ENCODE measurements at places on chromosomes 4 and X.
A peak's percentile ranks its signal among the peaks of the same experiment; 100 is the strongest.

GRCh38 chrX:42530027-42530426 is 247.9 kb downstream of the PPP1R2C start:
- DNase-seq, result peak; percentile 68

DNA sequence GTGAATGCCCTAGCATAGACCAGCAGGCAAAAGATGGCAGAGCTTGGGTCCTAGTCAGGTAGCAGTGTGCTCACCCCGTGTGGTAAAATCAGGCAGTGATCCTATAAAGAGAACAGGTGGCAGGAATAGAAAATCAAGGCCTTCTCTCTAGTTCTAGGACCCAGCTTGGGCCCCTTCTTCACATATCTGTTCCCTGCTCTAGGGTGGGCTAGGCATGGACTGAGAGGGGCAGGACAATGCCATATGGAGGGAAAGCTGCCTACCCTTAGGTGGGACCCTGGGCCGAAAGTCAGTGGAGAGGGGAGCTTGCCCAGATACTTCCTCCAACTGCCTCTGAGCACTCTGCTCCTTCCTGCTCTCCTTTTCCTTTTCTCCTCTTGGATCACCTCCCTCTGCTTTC is 117.4 kb upstream of the NALF2 start:
- DNase-seq, result no peak

DNA sequence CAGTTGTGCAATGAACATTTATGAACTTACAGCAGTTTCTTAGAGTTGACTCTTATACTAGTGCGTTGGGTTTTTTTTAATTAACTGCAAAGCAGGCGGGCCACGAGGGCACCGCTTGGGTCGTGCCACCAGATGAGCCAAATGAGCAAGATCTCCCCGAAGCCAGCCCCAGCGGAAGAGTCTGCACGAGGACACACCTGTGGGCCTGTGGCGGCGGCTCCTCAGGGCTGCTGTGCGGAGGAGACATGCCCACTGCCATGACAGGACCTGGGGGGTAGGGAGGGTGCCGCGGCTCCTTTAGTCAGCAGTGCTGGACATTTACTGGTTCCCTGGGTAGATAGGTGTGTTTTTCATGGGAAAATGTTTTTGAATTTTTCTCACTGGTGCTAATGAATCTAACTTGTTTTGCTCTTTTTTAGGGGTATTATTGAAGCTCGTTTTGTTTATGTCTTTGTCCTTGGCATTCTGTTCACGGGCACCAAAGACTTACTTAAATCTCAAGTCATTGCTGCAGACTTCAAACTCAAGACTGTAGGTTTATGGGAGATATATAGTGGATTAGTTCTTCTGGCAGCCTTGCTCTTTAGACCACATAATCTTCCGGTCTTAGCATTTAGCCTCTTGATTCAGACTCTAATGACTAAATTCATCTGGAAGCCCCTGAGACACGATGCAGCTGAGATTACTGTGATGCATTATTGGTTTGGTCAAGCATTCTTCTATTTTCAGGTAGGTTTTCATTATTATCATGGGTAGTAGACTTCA is 31.2 kb downstream of the PIGG start:
- no peak for DNase-seq

DNA sequence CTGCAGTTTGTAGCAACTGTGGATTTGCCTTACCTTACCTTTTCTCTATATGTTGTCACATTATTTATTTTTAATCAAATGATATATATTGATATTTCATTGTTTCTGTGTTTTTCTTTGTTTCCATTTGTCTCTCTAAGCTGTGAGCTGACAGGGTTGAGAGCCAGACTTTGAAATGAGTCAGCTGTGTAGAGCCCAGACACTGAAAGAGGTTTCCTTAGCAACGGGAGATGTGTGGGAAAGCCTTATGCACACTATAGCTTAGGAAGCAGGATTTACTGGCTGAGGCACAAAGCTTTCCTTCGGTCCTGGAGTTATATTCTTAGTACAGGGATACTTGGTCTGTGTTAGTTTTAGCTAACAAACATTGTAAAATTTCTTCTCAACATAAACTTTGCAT is 192.2 kb downstream of the FGF13 start:
- no peak for DNase-seq

DNA sequence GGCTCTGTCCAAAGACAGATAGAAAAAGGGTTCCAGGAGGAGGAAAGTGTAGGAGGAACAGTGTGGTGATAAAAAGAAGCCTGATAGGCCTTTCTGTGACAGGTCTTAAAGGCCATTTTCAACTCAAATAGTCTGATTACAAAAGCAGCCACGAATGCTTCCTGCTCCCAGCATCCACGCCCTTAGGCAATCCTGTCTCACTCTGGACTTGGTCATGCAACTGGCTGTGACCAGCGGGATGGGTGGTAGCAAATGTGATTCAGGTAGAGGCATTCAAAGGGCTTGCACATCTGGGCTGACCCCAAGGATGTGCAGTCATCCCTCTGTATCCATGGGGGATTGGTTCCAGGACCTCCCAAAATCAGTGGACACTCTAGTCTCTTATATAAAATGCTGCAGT is 14.4 kb upstream of the SEPSECS start:
- no peak for DNase-seq

DNA sequence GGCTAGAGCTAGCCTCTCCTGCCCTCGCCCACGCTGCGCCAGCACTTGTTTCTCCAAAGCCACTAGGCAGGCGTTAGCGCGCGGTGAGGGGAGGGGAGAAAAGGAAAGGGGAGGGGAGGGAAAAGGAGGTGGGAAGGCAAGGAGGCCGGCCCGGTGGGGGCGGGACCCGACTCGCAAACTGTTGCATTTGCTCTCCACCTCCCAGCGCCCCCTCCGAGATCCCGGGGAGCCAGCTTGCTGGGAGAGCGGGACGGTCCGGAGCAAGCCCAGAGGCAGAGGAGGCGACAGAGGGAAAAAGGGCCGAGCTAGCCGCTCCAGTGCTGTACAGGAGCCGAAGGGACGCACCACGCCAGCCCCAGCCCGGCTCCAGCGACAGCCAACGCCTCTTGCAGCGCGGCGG is at the start of gene AR:
TSS of gene AR (plus strand) at position 204 of the 400 bp plus-strand sequence. CDS start 1,126 bp downstream, outside the sequence.
- no peak for DNase-seq

DNA sequence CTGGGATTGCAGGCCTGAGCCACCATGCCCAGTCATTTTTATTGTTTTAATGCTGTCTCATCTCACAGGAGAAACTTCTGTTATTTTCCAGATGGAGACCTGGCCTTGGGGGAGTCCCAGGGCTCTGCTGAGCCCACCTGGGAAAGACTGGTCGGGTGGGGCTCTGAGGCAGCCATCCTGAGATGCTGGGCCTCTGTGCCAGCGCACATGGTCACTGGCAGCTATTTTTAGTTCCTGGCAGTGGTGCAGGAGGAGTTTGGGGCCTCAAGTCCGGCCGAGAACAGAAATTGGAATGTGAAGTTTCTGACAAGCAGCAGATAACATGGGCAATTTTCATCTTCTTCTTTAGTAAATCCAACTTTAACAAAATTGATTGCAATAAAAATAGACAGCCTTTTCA is 44.5 kb downstream of the SORCS2 start:
- no peak for DNase-seq

- DNase-seq, result no peak
Measured at GRCh38 chr4:75698162-75698962, 25.2 kb upstream of the G3BP2 start.

- no peak for DNase-seq
Measured at GRCh38 chr4:2786152-2786671, 6.7 kb upstream of the SH3BP2 start.

DNA sequence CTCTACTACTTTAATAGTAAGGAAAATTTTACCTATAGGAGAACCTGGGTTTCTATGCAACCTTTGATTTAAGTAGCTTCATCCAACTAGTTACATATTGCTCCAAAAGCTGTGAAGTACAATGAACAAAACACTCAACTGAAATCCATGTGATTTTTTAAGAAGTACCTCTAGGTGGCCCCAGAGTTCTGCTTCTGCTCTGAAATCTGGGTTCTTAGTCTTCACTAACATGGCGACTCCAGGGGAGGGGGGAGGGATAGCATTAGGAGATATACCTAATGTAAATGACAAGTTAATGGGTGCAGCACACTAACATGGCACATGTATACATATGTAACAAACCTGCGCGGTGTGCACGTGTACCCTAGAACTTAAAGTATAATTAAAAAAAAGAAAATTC is 73.4 kb upstream of the MAGEB2 start:
- DNase-seq, result no peak

- DNase-seq, result no peak
Measured at GRCh38 chrX:65480960-65481359, 53.6 kb downstream of the LAS1L start.

DNA sequence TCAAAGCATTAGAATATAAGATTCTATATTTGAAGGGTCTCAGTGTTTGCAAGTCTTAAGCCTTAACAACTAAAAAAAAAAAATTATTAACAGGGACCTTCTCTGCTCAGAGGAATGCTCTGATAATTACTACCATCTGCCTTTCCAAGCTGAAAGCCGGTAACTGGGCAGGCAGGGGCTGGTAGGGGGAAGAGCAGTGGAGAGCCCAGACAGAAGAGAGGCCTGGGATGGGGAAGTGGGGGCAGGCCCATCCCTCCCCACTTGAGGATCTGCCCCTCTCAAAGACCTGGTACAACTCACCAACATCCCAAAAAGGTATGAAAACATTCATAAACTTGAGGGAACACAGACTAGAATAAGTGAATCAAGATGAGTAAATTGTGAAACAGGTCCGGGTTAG is 113.9 kb downstream of the QDPR start:
- DNase-seq, result no peak

DNA sequence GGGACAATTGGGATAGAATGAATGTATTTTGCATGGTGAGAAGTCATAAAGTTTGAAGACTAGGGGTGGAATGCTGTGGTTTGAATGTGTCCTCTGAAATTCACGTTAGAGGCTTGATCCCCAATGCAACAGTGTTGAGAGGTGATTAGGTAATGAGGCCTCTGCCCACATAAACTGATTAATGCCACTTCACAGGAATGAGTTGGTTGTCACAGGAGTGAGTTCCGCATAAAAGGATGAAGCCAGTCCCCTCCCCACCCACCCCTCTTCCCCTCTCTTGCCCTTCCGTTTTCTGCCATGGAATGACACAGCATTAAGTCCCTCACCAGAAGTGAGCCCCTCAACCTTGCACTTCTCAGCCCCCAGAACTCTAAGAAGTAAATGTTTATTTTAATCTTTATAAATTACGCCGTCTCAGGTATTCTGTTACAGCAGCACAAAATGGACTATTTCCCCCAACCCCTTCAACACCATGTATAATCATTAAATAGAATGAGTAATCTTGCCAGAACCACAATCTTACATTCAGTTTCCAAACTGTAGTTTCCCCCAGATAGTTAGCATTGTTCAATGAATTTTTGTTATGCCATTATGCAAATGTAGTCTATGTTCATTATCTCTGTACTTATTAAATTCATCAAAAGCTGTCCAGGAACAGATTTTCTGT is 5.5 kb upstream of the MMAA start:
- DNase-seq, result no peak

DNA sequence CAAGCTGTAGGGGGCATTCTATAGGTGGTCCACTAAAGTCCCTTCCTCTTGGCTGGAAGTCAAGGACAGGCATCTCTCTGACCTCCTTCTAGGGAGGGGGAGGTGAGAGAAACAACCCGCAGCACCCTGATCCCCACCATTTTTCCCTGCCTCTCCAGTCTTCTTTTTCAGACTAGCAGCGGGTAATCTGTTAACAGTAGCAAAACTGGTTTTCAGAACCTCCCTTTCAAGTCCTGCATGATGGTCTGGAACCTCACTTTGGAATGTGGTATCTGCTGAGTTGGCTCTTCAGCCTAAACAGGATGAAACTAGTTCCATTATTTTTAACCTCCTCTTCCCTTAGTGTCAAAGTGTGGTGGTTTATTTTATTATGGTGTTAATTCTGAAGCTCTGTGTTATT is 196.0 kb downstream of the NWD2 start:
- no peak for DNase-seq

DNA sequence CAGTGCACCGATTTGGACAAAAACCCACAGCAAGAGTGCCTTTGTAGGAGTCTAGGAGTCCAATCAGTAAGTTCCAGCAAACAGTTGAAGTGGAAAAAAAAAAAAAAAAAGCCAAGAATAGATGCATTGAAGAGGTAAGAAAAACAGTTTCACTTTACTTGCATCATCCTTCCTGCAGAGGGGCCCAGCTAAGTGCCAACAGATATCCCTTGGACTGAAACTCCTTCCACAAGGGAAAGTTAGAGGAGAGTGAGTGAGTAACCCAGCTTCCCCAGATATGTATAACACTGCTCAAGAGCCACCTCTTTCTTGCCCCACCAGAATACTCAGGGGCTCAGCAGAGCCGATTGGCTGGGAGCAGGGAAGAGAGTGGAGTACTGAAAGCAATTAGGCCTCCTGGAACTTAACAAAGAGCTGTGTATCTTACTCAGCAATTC is 617.7 kb upstream of the SMIM31 start:
- DNase-seq, result no peak

DNA sequence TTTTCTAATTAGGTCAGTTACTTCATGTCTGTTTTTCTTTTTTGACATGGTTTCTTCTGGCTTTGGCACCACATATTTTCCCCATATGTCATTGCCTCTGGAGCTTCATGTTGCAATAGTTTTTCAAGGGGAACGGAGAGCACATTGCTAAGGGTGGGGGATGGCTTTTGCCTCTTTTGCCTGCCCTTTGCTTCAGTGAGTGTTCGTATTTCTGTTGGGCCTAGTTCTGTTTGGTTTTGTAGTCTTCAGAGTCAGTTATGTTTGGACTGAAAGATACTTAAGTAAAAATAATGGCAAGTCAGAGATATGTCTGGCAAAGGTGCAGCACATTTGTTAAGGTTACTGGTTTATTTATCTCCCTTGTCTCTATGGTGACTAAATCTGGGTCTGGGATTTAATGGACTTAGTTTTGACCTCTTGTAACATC is 29.1 kb downstream of the FHL1 start:
- DNase-seq, result peak; percentile 66

- DNase-seq, result no peak
Measured at GRCh38 chr4:62618042-62618441, 1417.9 kb downstream of the ADGRL3 start.

- no peak for DNase-seq
Measured at GRCh38 chr4:173138624-173139023, 30.0 kb upstream of the GALNT7 start.

DNA sequence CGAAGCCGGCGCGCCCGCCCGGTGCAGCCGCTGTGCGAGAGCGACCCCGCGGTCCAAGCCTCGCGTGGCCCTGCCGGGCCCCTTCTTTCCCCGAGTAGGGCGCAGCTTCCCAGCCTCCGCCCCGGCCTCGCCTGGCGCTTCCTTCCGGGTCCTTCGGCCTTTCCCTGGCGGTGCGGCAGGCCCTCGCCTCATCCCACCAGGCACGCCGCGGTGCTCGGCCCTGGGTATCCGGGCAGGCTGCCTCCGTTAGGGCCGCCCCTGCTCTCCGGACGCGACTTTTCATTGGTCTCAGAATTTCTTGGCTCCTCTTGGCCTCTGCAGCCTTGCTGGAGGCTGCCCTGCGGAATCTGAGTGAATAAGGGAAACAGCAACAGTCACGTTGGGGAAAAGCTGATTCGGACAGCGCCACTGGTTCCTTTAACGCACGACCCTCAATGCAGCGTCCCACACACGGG is 429 bp downstream of the UVSSA start:
- DNase-seq, result peak; percentile 52
